Activated CD4-positive, alpha-beta T cell treated with anti-CD3 and anti-CD28 coated beads for 36 hours (primary cell): ENCODE measurements at places on chromosomes 6 and 20. TPM values are rescaled to one million over a fixed set of nuclear protein-coding genes. Genes with fewer than 3 reads are reported as not detected.

DNA sequence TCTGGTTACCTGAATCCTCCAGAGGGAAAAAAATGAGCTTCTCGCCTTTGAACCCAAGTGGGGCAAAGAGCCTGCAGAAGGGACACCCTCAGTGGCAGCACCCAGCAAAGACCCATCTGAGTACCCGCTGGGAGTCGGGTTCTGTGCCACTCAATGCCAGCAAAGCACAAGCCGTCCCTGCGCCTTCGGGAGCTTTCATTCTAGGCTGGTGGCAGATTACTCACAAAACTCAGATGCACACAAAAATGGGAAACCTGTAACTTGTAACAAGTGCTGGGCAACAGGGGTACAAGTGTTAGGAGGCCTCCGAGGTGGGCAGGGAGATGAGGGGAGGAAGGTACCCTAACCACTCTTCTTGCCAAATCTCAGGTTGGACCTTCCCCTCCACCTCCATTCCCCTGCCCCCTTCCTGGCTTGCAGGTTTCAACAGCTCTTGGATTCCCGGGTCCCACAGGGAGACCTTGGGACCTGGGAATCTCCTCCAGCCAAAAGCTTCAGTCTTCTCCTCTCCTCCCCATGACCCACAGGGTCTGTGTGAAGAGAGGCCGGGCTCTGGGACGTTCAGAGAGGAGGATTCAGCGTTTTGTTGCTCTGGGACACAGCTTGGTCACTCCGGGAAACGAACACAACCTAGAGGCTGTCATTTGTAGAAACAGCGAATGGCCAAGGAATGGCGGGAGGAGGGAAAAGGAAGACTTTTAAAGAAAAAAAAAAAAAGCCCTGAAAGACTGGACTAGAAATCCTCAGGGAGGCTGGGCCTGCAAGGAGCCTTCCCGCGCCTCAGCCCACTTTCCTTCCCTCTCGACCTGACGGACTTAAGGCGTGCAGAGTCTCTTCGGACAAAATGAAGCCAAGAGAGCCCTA is 1.2 kb upstream of the PARD6B start:
- peaks cover 37% of the 10 kb centered on the region for H3K4me1 ChIP-seq
- DNase-seq: no peak
- peak overlapping the region; percentile 85 for H3K4me3 ChIP-seq
- no peaks in the 10 kb centered on the region for H3K36me3 ChIP-seq

Gene HTR1E
- not detected for total RNA-seq

GRCh38 chr20:45971425-45971674 is 653 bp downstream of the ZNF335 start:
- H3K4me1 ChIP-seq: peaks cover 15% of the 10 kb centered on the region
- H3K36me3 ChIP-seq: peaks cover 24% of the 10 kb centered on the region
- H3K4me3 ChIP-seq: peak overlapping the region; percentile 94
- H3K27ac ChIP-seq: peak overlapping the region; percentile 98
- H3K27me3 ChIP-seq: no peaks in the 10 kb centered on the region

GRCh38 chr6:70280400-70280853 is 22.5 kb downstream of the COL9A1 start:
- no peak overlapping the region for H3K27ac ChIP-seq
- H3K4me3 ChIP-seq: no peak overlapping the region
- DNase-seq: no peak
- H3K36me3 ChIP-seq: no peaks in the 10 kb centered on the region

Gene CFB
- total RNA-seq: 0.96 TPM

Gene RAD21L1
- 0.32 TPM for total RNA-seq

DNA sequence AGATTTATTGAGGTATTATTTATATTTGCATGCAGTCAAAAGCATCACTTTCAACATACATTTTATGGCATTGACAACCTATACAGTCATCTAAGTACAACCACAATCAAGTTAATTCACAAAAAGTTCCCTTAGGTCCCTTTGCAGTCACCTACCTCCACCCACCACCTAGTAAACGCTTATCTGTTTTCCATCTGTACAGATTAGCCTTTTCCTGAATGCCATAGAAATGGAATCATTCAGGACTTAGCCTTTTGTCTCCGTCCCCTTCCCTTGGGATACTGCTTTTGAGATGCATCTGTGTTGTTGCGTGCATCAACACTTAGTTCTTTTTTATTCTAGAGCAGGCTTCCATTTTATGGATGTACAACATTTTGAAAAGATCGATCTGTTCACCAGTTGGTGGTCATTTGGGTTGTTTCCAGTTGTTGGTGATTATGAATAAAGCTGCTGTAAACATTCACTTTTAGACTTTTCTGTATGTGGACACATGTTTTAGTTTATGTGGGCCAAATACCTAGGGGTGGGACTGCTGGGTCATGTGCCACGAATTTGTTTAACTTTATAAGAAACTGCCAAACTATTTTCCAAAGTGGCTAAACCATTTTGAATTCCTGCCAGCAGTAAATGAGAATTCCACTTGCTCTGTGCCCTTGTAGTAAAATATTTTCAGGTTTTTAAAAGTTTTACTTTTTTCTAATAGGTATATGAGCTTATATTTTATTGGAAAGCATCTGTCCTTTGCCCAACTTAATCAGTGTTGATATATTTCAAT is 17.6 kb upstream of the IFNGR1 start:
- no peaks in the 10 kb centered on the region for H3K36me3 ChIP-seq
- peaks cover 29% of the 10 kb centered on the region for H3K4me1 ChIP-seq
- no peak overlapping the region for H3K4me3 ChIP-seq

- no peaks in the 10 kb centered on the region for H3K4me1 ChIP-seq
- H3K27me3 ChIP-seq: peaks cover 14% of the 10 kb centered on the region
- H3K36me3 ChIP-seq: no peaks in the 10 kb centered on the region
- no peak overlapping the region for H3K4me3 ChIP-seq
Observed at GRCh38 chr6:8182902-8183665, 80.7 kb upstream of the EEF1E1 start.

Gene SNAP91
- not detected for total RNA-seq

DNA sequence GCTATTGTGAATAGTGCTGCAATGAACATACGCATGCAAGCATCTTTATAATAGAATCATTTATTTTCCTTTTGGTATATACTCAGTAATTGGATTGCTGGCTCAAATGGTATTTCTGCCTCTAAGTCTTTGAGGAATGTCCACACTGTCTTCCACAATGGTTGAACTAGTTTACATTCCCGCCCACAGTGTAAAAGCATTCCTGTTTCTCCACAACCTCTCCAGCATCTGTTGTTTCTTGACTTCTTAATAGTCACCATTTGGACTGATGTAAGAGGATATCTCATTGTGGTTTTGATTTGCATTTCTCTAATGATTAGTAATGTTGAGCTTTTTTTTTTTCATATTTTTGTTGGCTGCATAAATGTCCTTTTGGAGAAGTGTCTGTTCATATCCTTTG is 208.7 kb downstream of the PHF3 start:
- no peak for DNase-seq
- no peak overlapping the region for H3K4me3 ChIP-seq
- no peaks in the 10 kb centered on the region for H3K27me3 ChIP-seq
- no peak overlapping the region for H3K27ac ChIP-seq

DNA sequence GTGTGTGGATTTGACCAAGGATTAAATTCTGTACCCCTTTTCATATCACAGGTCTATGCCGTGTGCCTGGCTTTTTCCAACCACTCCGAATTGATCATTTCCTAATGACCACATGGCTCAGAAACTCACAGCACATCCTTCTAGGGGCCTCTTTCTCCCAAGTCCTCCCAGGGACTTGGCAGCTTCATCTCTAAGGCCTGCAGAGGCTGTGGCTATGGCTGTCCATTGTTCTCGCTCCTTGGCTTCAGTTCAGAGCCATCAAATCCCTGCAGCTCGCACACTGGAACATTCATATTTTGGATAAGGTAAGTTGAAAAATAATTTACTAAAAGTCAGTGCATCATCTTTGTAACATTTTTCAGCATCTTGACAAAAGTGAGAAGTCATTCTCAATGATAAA is 497.2 kb upstream of the CDH4 start:
- no peaks in the 10 kb centered on the region for H3K36me3 ChIP-seq
- peaks cover 2% of the 10 kb centered on the region for H3K27me3 ChIP-seq
- no peak overlapping the region for H3K4me3 ChIP-seq
- no peak for DNase-seq

DNA sequence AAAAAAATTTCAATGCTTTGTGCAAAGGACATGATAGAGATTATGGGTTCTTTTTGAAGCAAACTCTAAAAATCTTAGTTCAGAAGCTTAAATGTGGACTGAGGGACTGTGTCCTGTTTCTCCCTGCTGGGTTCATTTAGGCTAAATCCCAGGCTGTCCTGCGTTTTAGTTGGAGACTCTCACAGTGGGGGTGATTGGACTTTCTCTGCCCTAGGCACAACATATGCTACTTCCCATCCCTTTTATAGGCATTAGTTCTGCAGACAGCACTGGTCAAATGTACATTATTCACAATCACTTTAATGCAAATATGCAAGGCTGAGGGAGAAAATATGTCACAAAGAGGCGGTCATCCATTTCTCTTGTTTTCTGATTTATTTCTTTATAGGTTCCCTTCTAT is 71.3 kb downstream of the TFAP2B start:
- no peak overlapping the region for H3K27ac ChIP-seq
- no peaks in the 10 kb centered on the region for H3K36me3 ChIP-seq
- H3K27me3 ChIP-seq: no peaks in the 10 kb centered on the region
- no peaks in the 10 kb centered on the region for H3K4me1 ChIP-seq

DNA sequence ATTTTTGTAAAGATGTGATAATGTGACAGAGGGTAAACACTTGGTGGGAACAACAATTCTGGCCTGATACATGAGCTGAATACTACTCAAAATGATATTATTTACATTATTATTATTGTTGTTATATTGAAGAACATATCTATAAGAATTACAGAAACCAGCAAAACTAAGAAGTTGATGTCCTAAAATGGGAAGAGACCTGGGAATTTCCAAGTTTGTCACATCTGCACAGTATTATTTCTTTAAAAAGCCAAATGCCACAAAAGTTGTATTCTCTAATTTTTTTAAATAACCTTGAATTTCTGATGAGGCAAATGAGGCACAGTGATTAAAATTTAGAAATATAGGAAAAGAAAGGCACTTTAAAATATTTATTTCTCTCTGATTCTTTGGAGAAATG is 5.0 kb upstream of the ZNF292 start:
- DNase-seq: no peak
- peaks cover 27% of the 10 kb centered on the region for H3K4me1 ChIP-seq
- no peak overlapping the region for H3K4me3 ChIP-seq

Gene ASIP
- not detected for total RNA-seq

DNA sequence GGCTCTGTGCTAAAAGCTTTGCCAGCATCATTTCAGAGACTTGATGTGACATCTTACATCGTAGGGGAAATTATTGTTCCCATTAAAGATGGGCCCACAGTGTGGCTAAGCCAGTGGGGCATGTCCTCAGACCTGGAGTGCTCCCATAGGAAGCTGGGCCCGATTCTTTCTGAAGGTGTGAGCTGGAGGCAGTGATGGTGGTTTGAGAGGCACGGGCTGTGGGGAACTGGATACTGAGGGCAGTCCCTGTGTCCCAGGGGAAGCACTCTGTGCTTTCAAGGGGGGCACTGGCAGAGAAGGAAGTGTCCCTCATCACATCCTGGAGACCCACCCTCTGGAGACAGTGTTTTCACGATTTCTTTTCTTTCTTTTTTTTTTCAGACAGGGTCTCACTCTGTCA is 8.6 kb upstream of the FAM110A start:
- no peak overlapping the region for H3K27ac ChIP-seq
- DNase-seq: no peak
- H3K4me1 ChIP-seq: no peaks in the 10 kb centered on the region

- H3K4me3 ChIP-seq: no peak overlapping the region
- no peak for DNase-seq
- H3K27ac ChIP-seq: no peak overlapping the region
- peaks cover 5% of the 10 kb centered on the region for H3K4me1 ChIP-seq
- no peaks in the 10 kb centered on the region for H3K36me3 ChIP-seq
- peaks cover 3% of the 10 kb centered on the region for H3K27me3 ChIP-seq
Observed at GRCh38 chr20:61117725-61118124, 134.3 kb upstream of the CDH4 start.

- no peaks in the 10 kb centered on the region for H3K36me3 ChIP-seq
- no peak for DNase-seq
- peaks cover 2% of the 10 kb centered on the region for H3K27me3 ChIP-seq
- H3K27ac ChIP-seq: no peak overlapping the region
Observed at GRCh38 chr20:9499126-9499899, 15.1 kb upstream of the LAMP5 start.

Gene SIM1
- total RNA-seq: not detected

DNA sequence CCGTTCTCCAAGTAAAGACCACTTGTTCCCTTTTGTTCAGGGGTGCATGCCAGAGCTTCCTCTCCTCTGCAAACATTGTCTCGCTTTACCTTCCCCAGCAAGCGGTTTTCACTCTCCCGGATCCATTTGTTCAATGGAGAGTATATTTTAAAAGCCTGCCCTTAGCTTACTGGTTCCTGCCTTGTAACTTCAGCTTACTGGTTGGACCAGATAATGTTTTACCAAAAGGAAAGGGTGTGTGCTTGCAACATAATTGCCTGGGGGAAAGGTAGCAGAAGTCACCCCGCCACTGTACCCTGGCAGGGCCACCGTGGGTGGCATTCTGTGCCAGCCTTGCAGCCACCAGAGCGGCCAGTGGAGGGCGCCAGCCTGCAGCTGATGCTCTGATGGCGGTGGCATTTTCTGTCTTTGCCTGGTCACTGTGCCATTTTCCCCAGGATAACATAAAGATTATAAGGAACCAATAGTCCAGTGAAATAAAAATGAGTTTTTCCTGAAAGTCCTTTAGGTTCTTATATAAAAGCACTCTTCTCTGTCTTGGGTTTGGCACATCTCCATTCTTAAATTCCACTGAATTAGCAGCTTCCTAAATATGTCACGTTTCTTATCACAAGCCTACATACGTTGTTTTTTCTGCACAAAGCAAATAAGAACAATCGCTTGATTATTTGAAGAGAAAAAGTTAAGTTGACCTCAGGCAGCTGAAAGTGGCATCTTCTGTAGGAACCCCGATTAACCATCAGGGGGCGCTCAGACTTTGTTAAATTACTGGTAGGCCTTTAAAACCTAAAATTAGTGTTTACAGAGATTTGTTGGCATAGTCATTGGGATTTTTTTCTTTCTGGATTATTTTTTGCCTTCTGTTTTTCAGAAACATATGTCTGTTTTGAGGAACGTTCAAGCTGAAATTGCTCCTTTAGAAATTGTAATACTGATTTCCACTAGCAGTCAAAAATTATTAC is 67.4 kb upstream of the XRN2 start:
- DNase-seq: peak; percentile 83
- H3K4me1 ChIP-seq: peaks cover 3% of the 10 kb centered on the region
- H3K4me3 ChIP-seq: no peak overlapping the region
- no peaks in the 10 kb centered on the region for H3K27me3 ChIP-seq
- H3K27ac ChIP-seq: no peak overlapping the region

GRCh38 chr6:95244751-95245150 is 332.6 kb upstream of the MANEA start:
- H3K4me3 ChIP-seq: no peak overlapping the region
- no peak overlapping the region for H3K27ac ChIP-seq
- H3K27me3 ChIP-seq: no peaks in the 10 kb centered on the region
- DNase-seq: no peak
- no peaks in the 10 kb centered on the region for H3K4me1 ChIP-seq

DNA sequence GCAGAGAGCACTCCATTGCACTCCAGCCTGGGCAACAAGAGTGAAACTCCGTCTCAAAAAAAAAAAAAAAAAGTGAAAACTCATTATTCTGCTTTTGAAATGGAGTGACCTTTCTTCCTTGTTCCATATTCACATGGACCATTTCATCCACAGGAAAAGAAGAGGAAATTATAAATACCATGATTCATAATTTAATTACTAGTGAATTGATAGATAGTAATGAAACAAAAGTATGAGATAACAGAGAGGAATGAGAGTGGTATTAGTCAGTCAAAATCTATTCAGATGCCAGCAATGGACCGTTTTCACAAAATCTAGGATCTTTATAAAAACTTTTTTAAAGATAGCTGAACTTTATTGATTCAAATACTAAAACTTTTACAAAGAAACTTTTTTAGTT is 443.1 kb upstream of the FLRT3 start:
- DNase-seq: no peak
- H3K36me3 ChIP-seq: no peaks in the 10 kb centered on the region
- no peak overlapping the region for H3K4me3 ChIP-seq
- no peak overlapping the region for H3K27ac ChIP-seq

Gene FNDC1
- not detected for total RNA-seq
